Activated CD8-positive, alpha-beta T cell treated with anti-CD3 and anti-CD28 coated beads, Interleukin-2, amount 10 ng/mL, durations not matched to agents 7 days and 5 days (primary cell): ENCODE measurements at places on chromosomes 11 and 22. TPM values are rescaled to one million over a fixed set of nuclear protein-coding genes. Genes with fewer than 3 reads are reported as not detected.
A peak's percentile ranks its signal among the peaks of the same experiment; 100 is the strongest.

DNA sequence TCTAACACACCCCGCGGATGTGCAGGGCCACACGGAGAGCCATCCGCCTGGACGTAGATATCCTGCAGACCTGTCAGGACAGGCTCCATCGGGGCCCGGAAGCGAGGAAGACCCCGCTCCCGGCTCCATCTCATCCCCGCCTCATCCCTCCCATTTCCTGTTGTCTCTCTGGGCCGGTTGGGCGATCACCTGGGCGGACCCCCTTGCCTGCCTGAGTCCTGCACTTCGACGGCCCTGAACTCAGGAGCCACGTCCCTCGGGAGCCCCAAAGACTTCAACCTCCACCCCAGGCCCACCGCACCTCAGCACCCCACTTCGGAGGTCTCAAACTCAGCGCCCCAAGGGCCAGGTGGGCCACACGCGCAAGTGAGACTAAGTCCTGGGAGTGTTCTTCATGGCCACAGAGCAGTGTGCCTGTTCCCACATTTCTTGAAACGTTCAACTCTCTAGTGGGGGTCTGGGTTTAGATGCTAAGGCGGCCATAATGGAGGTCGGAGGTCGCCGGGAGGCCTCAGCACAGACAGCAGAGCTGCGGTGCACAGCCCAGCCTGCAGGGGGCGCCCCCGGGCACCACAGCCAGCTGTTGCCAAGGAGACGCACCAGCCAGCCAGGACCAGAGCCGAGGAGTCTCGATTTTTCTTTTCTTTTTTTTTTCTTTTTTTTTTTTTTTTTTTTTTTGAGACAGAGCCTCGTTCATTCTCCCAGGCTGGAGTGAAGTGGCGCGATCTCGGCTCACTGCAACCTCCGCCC, 26.0 kb upstream of the FADD start:
- DNase-seq = peak; percentile 59

DNA sequence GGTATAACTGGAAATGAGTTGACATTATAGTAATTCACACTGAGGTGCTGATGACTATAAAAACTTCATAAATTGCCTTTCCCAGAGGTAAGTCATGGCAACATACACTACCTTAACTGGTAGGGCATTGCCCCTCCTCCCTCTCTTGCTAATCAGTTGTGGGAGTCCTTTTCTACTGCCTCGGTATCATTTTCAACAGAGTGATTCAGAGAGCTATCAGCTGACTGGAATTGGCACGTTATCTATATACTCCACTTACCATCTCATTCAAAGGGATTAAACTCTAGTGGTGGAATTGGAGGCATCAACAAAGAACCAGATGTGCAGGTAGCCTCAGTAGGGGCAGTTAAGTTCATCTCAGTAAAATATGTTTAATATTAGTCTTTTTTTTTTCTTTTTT, 8.0 kb upstream of the NUP160 start:
- no peak for DNase-seq

GRCh38 chr22:45210174-45210573, 30.5 kb downstream of the KIAA0930 start:
- no peak for DNase-seq

DNA sequence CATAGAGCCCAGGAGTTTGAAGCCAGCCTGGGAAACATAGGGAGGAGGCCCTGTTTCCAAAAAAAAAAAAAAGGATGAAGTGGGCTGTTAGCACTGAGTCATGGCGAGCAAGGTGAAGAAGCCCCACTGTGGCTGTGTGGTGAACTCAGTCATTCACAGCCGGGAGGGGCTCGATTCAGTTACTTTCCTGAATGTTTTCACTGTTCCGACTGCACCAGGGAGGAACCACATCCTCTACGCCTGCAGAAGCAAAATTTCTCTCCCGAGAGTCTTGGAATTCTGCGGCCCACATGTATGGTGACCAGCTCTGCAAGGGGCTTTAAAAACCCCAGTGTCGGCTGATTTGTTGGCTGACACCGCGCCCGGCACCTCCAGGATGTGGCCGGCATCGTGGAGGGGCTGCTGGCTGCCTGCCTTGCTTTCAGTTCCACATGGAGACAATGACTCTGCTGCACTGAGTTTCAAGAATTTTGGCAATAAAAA, 27.8 kb upstream of the GRAMD4 start:
- DNase-seq = peak; percentile 86

- DNase-seq = no peak
These were observed 2.6 kb upstream of the PATL1 start for GRCh38 chr11:59671471-59671870.

DNA sequence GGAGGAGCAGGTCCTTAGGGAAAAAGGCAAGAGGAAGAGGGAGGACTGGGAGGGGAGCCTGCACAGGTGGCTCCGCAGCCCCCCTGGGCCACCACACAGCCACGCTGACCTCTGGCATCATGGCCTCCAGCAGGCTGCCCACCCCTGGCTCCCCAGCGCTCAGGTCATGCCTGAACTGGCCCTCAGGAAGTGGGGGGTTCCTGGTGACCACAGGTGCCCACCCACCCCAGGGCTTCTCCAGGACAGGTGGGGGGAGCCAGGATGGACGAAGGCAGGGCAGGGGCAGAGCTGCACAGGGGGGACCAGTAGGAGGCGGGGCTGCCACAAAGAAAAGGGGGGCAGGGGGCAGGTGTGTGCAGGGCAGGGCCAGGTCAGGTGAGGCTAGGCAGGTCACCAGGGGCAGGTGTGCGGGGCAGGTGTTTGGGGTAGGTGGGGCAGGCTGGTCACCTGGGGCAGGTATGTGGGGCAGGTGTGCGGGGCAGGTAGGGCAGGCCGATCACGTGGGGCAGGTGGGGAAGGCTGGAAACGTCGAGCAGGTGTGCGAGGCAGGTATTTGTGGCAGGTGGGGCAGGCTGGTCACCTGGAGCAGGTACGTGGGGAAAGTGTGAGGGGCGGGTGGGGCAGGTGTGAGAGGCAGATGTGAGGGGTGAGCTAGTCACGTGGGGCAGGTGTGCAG, 997 bp downstream of the DEAF1 start:
- no peak for DNase-seq

DNA sequence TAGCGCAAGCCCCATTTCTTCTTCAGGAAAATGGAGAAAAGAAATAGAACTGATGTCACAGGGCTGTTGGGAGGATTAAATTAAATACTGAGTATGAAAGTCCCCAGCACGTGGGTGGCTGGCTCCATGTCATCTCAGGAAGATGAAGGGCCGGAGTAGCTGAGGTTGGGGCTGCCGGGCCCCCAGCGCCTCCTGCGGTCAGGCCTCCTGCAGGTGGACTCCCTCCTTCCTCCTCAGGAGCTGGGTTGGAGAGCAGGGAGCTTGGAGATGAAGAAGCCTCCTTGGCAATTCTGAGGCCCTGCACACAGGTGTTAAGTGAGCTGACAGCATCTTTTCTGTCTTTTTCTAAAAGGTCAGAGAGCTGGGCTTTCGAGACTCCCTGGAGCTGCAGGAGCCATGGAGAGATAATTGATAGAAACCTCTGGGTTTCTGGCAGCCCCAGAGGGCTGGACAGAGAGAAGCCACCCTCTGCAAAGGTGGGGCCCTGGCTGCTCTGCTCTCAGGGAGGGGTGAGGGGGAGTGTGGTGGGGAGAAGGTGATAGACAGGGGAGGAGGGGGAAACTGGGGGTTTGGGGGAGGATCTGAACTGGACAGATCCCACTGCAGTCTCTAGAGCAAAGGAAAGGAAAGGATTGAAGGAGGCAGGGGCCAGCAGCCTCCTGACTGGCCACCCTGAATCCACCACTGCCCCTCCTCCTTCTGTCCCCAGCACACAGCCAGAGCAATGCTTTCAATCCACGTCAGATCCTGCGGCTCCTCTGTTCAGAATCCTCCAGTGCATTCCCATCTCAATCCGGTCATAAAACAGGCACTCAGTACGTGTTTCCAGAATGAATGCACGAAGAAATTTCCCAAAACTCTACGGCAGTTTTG, 210.8 kb downstream of the CEP164 start:
- no peak for DNase-seq

DNA sequence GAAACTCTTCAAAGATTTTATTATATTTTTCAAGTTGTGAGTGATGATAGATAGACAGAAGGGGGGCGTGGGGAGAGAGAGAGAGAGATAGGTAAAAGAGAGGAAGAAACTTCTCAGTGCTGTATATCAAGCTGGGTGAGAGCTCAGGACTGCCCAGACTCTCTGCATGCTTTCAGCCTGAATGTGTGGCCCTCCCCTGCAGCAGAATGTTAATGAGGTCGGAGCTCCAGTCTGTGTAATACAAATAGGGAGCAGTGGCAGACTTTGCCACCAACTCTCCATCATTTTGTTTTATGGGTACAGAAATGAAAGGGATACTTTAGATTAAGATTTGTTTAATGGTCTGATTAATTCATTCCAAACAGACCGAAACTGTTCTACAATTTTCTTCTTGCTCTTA, 752.8 kb downstream of the OPCML start:
- no peak for DNase-seq

DNA sequence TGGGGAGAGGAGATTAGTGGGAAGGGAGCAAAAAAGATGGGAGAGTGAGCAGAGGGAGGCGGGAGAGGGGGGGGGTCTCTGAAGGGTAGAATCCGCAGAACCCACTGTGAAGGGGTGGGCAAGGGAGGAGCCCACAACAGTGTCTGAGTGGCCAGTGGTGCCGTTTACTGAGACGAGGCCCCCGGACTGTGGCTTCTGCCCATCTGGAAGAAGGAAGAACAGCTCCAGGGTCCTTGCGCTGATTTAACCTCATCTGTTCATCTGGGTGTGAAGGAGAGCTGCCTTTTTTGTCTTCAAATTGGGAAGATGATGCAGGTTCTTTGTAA, 45.7 kb upstream of the ANO1 start:
- no peak for DNase-seq

DNA sequence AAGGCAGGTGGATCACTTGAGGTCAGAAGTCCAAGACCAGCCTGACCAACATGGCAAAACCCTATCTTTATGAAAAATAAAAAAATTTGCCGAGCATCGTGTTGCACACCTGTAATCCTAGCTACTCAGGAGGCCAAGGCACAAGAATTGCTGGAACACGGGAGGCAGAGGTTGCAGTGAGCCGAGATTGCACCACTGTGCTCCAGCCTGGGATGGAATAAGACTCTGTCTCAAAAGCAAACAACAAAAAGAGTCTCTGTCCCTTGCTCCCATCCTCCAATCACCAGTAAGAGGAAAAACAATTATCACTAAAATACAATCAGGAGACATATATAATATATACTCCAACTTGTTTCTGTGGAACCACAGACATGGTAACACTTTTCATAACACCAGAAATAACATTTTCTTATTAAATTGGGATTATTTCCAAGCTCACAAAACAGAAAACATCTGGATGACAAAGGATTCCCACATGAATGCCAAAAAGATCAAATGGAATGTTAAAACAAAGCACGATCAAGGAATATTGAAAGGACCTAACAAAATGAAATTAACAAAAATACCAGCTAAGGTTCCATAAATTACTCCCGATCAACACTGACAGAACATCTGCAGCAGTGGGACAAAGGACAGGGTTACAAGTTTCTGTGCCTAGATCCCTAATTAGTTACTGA, 15.2 kb downstream of the FCHSD2 start:
- DNase-seq = no peak

- peak; percentile 60 for DNase-seq
These were observed 61.1 kb downstream of the WT1 start for GRCh38 chr11:32374261-32374711.

DNA sequence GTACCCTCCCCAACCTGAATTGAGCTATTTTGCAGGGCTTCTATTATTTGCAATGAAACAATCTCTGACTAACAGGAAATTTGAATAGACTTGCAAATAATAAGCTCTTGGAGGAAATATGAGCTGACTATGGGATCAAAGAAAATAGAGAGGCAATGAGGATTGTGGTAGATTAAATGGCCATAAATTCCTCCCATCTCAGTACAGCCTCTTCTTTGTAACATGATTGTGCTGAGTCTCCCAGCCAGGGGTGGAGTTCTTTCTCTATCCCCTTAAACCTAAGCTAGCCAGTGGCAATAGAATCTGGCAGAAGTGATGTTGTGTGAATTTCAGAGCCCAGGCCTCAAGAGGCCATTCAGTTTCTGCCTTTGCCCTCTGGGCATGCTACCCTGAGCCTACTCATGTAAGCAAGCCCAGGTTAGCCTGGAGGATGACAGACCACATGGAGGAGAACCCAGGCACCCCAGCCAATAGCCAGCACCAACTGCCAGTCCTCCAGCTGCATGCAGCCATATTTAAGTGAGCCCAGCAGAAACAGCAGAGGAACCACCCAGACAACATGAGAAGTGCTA, 86.8 kb upstream of the TP53I11 start:
- DNase-seq = no peak

- no peak for DNase-seq
These were observed 807.2 kb downstream of the TBC1D22A start for GRCh38 chr22:47569389-47570299.

GRCh38 chr22:44363013-44363979, 50.5 kb upstream of the SHISAL1 start:
- no peak for DNase-seq

- no peak for DNase-seq
These were observed 9.0 kb downstream of the KIRREL3 start for GRCh38 chr11:126991596-126991995.

DNA sequence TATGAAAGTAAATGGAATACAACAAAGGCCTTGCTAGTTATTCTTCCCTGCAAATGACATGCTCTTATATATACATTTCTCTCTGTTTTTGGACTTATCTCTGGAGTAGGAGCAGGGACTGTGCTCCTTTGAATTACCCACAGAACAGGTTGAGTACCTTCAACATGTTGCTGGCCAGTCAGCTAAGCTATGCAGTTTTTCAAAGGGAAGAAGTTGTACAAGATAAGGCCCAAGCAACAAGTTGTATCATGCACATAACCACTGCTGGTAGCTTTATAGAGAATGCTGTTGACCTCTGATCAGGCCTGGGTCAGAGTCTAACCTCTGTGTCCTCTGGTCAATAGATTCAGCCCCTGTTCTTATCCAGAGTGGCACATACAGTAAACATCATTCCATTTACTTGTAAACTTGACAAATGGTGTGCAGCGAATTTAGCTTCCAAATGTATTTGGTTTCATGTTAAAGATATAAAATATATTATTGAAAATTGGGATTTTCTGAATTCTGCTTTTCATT, 99.6 kb downstream of the C11orf87 start:
- no peak for DNase-seq

DNA sequence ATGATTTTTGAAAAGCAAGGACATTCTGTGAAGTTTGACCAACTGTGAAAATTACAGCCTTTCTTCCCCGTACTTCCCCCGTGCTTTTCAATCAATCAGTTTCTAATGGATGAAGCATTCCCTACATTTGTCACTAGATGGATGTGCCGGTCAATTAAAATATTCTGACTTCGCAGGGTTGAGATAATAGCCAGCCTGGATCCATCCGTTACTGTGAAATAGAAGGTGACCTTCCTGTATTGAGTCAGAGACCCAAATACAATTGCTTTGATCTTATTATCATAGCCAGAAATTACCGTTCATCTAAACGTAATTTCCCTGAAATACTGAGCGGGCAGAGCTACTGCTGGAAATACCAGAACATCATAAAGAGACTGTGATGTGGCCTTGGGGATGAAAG, 21.1 kb upstream of the PARVB start:
- DNase-seq = no peak

- DNase-seq = no peak
These were observed 118.3 kb downstream of the VPREB1 start for GRCh38 chr22:22362936-22363335.

GRCh38 chr11:64234647-64235379, 429 bp downstream of the VEGFB start:
- peak; percentile 62 for DNase-seq

The MYOD1 gene
- not detected for total RNA-seq

The FADS2 gene
- total RNA-seq = 395 TPM

The MICAL3 gene
- 29.7 TPM for total RNA-seq

The OR2AT4 gene
- total RNA-seq = not detected

The B4GALNT4 gene
- 0.26 TPM for total RNA-seq

The NRXN2 gene
- total RNA-seq = 0.13 TPM

The ZP1 gene
- not detected for total RNA-seq

The HBE1 gene
- not detected for total RNA-seq

The PGA3 gene
- not detected for total RNA-seq

The WBP2NL gene
- total RNA-seq = 1.1 TPM
